NCI-H2171 treated with DMSO at 0.1 percent for 48 hours (cell line): ENCODE measurements at places on chromosomes 1 and 21.

GRCh38 chr1:229381234-229381633 lies 38.4 kb upstream of the CCSAP start:
- DNase-seq, result peak; percentile 49

DNA sequence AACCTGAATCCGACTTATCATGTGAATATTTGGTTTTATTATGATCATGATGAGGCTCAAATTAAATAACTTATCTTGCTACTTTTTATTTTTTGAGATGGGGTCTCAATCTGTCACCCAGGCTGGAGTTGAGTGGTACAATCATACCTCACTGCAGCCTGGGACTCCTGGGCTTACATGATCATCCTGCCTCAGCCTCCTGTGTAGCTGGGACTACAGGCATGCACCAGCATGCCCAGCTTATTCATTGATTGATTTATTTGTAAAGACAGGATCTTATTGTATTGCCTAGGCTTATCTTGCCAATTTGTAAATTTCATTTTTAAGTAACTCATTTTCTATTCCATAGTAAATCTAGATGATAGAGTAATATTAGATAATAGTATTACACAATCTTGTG lies 84.3 kb downstream of the COL11A1 start:
- no peak for DNase-seq

DNA sequence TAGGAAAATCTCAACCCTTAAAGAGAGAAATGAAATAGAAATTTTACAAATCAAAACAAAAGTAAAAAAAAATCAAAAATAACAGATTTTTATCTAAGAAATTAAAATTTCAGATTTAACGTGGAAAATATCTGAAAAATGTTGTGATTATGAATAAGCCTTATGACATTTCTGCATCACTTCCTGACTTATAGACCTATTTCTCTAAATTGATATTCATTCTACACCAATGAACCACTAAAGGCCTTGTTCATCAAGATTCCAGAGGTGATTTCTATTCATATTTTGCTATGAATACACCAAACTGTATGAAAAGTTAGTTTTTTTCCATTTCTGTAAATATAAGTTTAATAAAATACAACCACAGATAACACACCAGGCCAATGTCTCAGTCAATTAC lies 261.5 kb downstream of the SMYD3 start:
- no peak for DNase-seq

GRCh38 chr1:62599044-62599443 lies 1.7 kb downstream of the ANGPTL3 start:
- no peak for DNase-seq

DNA sequence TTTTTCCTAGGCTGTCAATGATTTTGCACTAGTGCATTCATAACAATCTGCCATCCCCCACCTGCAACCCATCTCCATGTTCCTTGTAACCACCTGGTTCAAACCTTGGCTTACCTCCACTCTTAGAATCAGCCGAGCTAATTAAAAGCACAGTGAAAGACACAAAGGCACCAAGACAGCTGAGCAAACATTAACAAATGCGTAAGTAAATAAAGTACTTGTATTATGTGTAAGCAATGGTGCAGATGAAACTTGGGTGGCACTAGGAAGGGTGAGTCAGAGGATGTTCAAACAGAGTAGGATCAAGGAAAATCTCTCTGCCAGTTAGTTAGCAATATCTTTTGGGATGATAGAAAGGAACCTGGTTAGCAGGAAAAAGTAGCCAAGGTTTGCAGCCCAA lies 5.1 kb upstream of the FOXJ3 start:
- peak; percentile 96 for DNase-seq

GRCh38 chr1:118302145-118302544 lies 117.1 kb upstream of the SPAG17 start:
- no peak for DNase-seq

GRCh38 chr1:209411491-209411929 lies 172.0 kb upstream of the CAMK1G start:
- DNase-seq, result peak; percentile 51

DNA sequence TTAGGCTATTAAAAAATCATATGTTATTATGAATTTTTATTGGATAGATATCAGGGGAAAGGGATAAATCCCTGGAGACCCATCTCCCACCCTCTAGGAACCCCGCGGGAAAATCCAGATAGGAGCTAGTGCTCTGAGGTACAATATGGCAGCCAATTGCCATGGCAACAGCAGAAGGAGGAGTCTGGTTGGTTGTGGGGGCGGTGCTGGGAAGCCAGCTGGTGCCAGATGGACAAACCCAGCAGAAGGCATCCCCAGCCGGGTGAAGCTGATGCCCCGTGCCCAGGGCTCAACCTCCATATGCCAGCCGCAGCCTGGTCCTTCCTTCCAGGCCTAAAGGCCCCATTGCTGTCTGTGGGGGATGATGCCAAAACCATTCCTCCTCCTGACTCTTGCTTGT lies 38.3 kb downstream of the RHBG start:
- DNase-seq, result peak; percentile 91
